ENCODE measurements at places on chromosomes 7 and 10. TPM values are rescaled to one million over a fixed set of nuclear protein-coding genes. Genes with fewer than 3 reads are reported as not detected.

KCND2 gene
- 74.5 TPM for total RNA-seq

CHST3 gene
- total RNA-seq = 32.4 TPM

NUDT5 gene
- 29.7 TPM for total RNA-seq

EBLN1 gene
- not detected for total RNA-seq

DNAJC12 gene
- 15.5 TPM for total RNA-seq

GRCh38 chr10:11611248-11612020, at the start of gene USP6NL:
TSS of gene USP6NL (minus strand) at chr10:11611650. CDS start at chr10:11597634, 14,016 bp downstream.
- peak; percentile 93 for DNase-seq

- DNase-seq = no peak
These were observed 49.7 kb downstream of the SDHAF3 start for GRCh38 chr7:97167176-97167575.

DNA sequence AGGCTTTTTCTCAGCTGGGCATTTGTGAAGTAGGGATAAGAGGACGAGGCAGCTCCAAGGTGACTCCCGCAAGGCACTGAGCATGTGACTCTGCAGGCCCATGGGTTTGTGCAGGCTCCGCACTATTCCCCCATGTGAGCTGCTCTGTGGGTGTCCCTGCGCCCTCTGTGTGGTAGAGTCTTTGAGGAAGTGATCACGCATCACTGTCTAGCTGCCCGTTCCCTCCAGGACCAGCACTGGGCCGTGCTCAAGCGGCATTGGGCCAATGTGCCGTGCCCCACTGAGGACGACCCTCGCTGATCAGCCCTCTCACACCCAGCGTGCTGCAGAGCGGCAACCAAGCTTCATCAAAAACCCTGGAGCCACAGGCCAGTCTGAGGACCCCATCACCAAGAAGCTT, 7.5 kb downstream of the PRKAG2 start:
- no peak for DNase-seq

GRCh38 chr7:17822547-17823173, 117.6 kb downstream of the SNX13 start:
- no peak for DNase-seq

DNA sequence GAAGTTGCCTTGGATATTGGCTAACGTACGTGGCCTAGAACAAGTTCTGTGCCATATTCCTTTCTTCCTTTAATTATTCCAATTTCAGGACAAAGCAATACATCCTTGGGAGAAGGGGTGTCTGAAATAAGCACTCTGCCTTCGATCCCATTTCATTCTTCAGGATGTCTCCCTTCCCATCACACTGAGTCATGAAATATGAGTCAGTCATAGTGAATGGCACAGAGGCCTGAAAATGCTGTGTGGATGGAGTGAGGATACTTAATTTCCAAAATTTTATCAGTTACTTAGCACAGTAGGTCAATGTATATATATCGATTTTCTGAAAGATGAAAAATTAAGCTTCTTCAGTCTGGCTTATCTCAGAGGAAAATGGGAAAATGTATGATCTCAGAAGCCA, 19.5 kb downstream of the EVX1 start:
- no peak for DNase-seq

GRCh38 chr7:101410743-101411507, 48.2 kb downstream of the COL26A1 start:
- DNase-seq = no peak

All from spinal cord (tissue), 10 donors.